ENCODE measurements at places on chromosomes 2 and 18.

DNA sequence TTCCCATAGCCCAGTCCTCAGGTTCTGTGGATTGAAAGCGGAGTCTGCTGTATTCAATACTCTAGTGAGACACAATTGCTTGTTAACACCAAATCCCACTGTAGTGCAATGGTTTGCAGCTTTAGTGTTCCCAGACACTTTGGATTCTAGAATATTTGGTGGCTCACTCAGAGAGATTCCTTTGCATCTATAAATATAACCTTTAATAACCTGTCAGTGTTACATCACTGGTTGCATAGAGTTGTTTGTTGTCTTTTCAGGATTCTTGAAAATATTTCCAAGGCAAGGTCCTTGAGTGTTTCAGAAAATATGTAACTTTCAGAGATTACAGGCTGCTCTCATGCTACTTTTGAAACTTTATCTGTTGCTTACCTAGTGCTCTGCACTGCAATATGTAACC is 157.5 kb downstream of the ZEB2 start:
- DNase-seq: no peak

DNA sequence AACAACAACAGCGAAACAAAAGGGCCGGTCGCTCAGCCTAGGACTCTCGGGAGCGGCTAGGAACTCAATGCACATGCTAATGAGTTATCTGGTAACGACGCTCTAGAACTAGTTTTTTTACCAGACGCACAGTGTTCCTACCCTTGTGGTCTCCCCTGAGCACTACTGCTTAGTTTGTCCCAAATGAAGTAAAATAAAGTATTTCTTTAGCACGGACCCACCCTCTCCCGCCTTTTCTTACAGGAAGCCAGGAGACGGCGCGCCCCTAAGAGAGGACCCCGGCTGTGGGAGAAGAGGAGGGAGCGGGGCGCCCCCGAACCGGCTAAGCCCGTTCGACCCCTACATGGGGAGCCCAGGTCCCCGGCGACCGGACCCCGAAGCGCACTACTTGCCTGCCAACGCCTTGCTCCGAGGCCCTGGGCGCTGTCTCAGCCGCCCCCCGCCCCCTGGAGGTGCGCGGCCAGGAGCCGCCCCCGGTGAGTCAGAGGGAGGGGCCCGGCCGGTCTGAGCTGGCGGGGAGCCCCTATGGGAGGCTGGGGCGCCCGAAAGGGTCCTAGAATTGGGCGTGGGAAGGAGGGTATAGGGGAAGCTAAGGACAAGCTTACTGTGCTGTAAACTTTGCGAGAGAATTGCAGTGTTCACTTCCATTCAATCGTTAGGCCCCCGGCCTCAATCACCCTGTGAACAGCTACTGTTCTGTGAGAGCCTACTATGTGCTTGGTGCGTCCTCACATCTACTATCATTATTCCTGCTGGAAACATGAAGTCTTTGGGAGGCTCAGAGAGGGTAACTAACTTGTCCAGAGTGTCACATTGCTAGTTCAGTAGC is 3.6 kb upstream of the CAPG start:
- DNase-seq: peak; percentile 44

GRCh38 chr2:23411752-23412431 is 26.9 kb downstream of the KLHL29 start:
- no peak for DNase-seq

DNA sequence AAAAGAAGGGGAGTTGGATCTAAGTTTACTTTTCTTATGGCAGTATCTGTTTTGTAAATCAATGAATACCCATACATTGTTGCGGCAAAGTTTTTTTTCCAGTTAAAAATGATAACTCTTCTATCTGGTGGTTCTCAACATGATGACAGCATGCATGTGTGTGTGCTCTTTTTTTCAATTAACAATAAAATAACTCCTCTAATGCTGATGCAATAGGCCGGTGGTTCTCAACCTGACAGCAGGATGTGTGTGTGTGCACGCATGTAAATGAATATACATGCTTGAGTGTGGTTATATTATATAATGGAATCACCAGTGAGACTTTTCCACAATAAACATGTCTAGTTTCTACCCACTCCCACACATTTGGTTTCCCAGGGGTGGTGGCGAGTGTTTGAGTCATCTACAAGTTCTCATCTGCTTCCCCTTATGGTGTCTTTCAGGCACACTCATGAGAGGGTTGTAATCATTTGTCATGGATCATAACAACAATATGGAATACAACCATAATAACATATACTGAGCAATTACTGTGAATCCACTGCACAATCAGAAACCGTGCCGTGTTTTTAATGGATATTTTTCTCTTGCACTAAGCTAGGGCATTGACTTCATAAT is 31.2 kb downstream of the PARD3B start:
- DNase-seq: no peak

DNA sequence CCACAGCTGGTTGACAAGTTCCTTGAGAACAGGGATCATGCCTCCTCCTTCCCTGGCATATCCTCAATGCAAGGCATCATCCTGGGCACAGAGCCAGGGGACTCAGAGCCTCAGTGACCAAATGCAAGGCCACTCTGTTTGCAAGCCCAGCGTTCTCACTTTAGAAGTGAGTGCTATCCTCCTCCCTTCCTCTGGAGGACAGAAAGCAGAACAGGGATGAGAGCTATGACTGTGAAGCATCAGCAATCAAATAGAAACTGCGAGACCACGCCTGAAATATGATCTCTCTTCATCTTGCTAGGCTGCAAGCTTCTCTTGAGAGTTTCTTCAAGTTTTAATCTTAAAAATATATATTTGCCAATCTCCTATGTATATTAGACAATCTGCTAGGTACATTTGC is 119.8 kb downstream of the LRATD1 start:
- no peak for DNase-seq

GRCh38 chr2:159996792-159997546 is 65.4 kb downstream of the PLA2R1 start:
- no peak for DNase-seq

DNA sequence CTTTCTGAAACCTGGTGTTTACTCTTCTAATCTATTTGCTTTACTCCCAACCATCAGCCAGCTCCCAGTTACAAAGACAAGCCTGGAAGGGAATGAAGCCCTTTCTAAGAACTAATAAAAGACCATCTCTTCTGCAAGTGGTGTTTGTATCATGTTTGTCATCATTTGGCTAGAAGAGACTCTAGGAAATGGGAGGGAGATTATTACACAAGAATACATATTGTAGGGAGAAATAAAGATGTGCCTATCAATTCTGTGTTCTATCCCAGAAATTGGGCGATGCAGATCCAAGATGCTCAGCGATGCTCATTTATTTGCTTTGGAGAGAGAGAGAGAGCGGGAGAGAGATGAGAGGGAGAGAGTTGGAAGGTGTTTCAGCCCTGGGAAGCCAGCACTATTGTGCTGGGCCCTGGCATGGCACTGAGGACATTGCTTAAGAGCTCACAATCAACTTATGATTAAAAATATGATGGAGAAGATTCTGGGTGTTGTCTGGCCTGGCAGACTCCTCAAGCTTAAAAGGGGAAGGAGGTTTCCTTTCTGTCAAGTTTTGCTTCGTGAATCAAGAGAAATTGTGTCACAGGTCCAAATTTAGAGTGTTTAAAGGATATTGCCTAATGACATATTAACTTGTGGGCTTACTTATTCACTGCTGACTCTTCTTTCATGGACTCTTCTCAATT is 41.8 kb upstream of the AFF3 start:
- no peak for DNase-seq

- no peak for DNase-seq
Measured at GRCh38 chr2:198017068-198017467, 212.7 kb downstream of the PLCL1 start.

DNA sequence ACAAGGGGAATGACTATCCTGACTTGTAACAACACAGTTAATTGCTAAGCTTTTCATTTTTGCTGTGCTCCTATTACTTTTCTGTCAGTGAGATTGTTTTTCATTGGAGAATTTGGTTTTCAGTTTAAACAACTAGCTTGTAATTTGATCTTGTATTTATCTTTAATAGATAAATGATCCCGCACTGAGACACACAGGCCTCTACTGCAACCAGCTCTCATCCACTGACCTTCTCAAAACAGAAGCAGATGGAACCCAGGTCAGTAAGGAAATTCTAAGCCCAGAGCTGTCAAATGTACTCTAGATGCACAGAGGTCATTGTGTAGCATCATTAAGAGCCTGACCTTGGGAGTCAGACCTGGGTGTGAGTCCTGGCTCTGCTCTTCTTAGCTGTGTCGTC is 30.7 kb downstream of the PTRHD1 start:
- no peak for DNase-seq

GRCh38 chr2:16525265-16525887 is 140.3 kb downstream of the CYRIA start:
- no peak for DNase-seq

- no peak for DNase-seq
Measured at GRCh38 chr2:71893646-71894045, 254.0 kb downstream of the CYP26B1 start.

GRCh38 chr18:11906176-11906575 is 1.9 kb downstream of the MPPE1 start:
- no peak for DNase-seq

- DNase-seq: no peak
Measured at GRCh38 chr2:168849610-168850009, 40.6 kb downstream of the SPC25 start.

GRCh38 chr2:238081150-238081549 is 19.0 kb upstream of the ESPNL start:
- DNase-seq: no peak

GRCh38 chr2:20429528-20429927 is 17.3 kb upstream of the RHOB start:
- no peak for DNase-seq

DNA sequence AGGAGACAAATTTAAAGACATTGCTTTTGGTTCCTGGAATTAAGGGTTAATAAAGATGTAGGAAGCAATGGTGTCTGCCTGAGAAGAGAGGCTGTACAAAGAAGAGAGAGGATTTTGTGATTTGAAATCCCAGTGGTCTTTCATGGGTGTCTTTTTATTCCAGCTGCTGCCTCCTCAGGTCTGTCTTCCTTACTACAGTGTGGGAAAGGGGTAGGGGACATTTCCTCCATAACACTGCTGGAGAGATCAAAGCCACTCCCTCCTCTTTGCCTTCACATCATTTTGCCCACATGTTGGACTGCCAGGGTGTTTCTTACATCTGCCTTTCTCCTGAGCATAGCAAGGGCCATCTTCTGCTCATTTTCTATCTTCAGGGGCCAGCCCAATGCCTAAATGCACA is 348.5 kb downstream of the EN1 start:
- no peak for DNase-seq

GRCh38 chr2:24766609-24767008 is 26.6 kb downstream of the PTRHD1 start:
- no peak for DNase-seq

DNA sequence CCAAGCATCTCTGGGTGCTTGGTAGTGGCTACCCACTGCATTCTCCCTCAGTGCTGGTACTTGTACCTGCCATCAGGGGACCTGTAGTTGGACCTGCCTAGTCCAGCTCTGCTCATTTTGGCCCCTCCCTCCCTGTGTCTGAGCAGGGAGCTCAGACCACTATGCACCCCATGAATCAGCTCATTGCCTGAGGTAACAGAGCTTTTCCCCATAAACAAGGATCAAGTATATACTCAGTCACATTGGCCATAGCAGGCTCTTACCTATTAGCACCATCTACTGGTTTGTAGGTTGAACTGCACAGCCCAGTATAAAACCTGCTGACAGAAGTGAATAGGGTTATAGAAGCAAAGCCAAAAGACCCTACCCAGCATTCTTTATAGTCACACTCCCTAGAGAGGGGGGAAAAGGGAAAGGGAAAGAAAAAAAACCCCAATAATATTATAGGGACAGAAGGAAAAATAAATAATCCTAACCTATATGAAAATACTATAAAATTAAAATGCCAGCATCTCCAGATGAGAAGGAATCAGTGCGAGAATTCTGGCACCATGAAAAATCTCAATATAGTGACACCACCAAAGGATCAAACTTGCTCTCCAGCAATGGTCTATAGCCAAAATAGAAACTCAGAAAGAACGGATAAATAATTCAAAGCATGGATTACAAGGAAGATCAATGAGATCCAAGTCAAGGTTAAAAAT is 6.9 kb upstream of the FLACC1 start:
- no peak for DNase-seq

DNA sequence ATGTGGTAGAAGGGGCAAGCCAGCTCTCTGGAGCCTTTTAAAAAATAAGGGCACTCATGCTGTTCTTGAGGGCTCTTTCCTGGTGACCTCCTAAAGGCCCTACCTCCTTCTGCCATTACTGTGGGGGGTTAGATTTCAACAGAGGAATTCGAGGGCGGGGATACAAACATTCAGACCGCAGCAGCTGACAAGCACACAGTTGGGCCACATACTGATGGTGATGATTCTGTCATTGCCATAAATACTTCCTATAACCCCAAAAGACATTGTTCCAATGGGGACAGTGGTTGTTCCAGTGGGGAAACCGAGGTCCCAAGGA is 67.0 kb downstream of the TSHZ1 start:
- no peak for DNase-seq

All from activated CD4-positive, CD25-positive, alpha-beta regulatory T cell treated with anti-CD3 and anti-CD28 coated beads, Interleukin-2, amount 50 U/mL, for 72 hours (primary cell).